ENCODE measurements at places on chromosomes 13 and 19. TPM values are rescaled to one million over a fixed set of nuclear protein-coding genes. Genes with fewer than 3 reads are reported as not detected.
A peak's percentile ranks its signal among the peaks of the same experiment; 100 is the strongest.

DNA sequence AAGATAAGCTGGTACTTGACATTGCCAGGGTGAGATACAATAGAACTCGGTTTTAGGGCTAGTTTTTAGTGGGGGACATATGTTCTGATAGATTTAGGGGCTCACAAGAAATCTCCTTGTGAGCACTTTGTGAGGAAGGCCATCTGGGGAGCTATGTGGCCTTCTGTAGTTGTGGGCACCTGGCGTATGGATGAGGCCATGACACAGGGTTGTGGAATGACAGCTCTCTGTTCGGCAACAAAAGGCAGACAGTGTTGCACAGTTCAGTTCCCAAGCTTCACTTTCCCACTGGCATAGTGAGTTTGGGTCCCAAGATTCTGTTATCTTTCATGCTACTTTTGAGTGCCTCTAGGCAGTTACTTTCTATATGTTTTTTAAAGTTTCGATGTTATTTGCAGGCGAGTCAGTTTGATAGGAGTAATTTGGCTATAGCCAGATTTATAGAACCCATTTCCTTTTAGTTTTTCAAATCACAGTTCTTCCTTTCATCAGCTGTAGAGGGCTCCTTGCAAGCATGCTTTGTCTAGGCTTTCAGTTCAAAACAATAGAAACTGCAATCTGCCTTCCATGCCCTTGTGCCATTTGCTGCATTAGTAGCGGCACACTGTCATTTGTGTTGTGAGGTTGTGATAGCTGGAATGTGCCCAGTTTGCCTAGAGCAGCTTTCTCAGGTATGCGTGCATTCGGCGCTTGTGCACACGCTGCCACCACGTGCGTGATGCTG is 70.6 kb upstream of the TEX29 start:
- no peaks in the 10 kb centered on the region for H3K36me3 ChIP-seq
- no peak overlapping the region for H3K27ac ChIP-seq
- no peaks in the 10 kb centered on the region for H3K4me1 ChIP-seq
- no peaks in the 10 kb centered on the region for H3K27me3 ChIP-seq
- DNase-seq, result no peak

DNA sequence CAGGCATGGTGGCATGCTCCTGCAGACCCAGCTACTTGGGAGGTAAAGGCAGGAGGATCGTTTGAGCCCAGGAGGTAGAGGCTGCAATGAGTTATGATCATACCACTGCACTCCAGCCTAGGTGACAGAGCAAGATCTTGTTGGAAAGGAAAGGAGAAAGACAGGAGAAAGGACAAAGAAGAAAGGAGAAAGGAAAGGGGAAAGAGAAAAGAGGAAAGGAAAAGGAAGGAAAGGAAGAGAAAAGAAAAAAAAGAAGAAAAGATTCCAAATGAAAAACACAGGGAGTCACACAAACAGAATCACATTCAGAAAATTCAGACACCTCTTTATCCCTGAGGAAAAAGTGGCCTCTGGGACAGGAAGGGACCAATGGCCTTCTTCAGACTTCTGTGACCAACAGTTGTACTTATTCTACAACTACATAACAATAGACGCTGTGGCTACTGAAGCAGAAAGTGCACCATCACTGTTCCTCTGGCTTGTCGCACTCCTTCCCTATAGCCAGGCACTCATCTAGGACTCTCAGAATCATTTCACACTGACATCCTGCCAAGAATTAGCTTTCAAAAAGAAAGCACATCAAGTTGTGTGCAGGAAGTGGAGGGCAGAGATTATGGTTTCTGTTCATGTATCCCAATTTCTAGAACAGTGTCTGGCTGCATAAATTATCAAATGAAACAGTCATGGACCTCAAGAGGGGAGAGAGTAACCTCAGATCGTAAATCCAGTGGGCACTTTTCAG is 5.9 kb downstream of the MTMR6 start:
- no peaks in the 10 kb centered on the region for H3K4me1 ChIP-seq
- no peaks in the 10 kb centered on the region for H3K36me3 ChIP-seq

GRCh38 chr13:44030615-44031014 is 150.9 kb downstream of the LACC1 start:
- no peak for DNase-seq
- H3K4me1 ChIP-seq, result no peaks in the 10 kb centered on the region
- H3K27me3 ChIP-seq, result no peaks in the 10 kb centered on the region
- no peaks in the 10 kb centered on the region for H3K36me3 ChIP-seq
- no peak overlapping the region for H3K27ac ChIP-seq

- H3K36me3 ChIP-seq, result no peaks in the 10 kb centered on the region
- H3K27ac ChIP-seq, result peak overlapping the region; percentile 40
- H3K27me3 ChIP-seq, result no peaks in the 10 kb centered on the region
- H3K4me1 ChIP-seq, result no peaks in the 10 kb centered on the region
- H3K4me3 ChIP-seq, result no peak overlapping the region
Observed at GRCh38 chr19:5943623-5944022, 29.6 kb downstream of the CAPS start.

DNA sequence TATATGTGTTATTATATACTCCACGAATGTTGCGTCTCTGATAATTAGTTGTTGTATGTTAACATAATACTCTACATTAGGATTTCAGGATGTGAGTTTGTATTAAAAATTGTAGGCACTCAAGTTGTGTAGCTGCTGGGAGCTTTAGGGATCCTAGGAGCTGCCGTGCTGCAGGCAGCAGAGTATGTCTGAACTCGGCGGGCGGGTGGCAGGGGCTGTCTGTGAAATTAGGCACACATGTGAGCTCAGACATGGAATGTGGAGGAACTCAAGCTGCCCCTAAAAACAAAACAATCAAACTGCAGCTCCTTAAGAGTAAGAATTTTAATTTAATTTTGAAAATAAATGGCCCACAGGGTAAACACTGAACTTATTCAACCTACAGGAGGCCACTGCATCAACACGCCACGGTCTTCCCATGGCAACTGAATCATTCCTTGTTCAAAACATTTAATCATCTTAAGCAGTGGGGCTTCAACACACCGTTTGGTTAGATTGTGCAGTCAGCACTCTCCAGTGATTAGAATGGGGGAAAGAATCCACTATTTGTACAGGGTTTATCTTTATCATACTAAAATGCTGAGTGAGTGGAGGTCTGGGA is 22.7 kb downstream of the SERTM1 start:
- H3K4me3 ChIP-seq, result no peak overlapping the region
- H3K4me1 ChIP-seq, result no peaks in the 10 kb centered on the region
- H3K36me3 ChIP-seq, result no peaks in the 10 kb centered on the region
- H3K27me3 ChIP-seq, result no peaks in the 10 kb centered on the region
- DNase-seq, result no peak
- H3K27ac ChIP-seq, result no peak overlapping the region

GRCh38 chr13:72199640-72200039 is 332.6 kb upstream of the DACH1 start:
- H3K4me1 ChIP-seq, result no peaks in the 10 kb centered on the region
- no peaks in the 10 kb centered on the region for H3K27me3 ChIP-seq
- H3K27ac ChIP-seq, result no peak overlapping the region
- H3K4me3 ChIP-seq, result no peak overlapping the region

- no peaks in the 10 kb centered on the region for H3K4me1 ChIP-seq
- no peak for DNase-seq
- H3K27ac ChIP-seq, result no peak overlapping the region
- H3K27me3 ChIP-seq, result no peaks in the 10 kb centered on the region
- no peaks in the 10 kb centered on the region for H3K36me3 ChIP-seq
Observed at GRCh38 chr13:37748913-37749312, 120.7 kb downstream of the TRPC4 start.

- no peaks in the 10 kb centered on the region for H3K4me1 ChIP-seq
- no peak for DNase-seq
- H3K4me3 ChIP-seq, result no peak overlapping the region
- no peaks in the 10 kb centered on the region for H3K27me3 ChIP-seq
Observed at GRCh38 chr13:42116225-42116624, 67.8 kb downstream of the DGKH start.

- no peaks in the 10 kb centered on the region for H3K36me3 ChIP-seq
- no peaks in the 10 kb centered on the region for H3K27me3 ChIP-seq
- peak; percentile 69 for DNase-seq
- H3K27ac ChIP-seq, result no peak overlapping the region
- H3K4me1 ChIP-seq, result no peaks in the 10 kb centered on the region
- no peak overlapping the region for H3K4me3 ChIP-seq
Observed at GRCh38 chr19:49097453-49098288, 12.4 kb downstream of the SNRNP70 start.

GRCh38 chr19:58033741-58034476 is at the start of gene ZSCAN1:
TSS of gene ZSCAN1 (plus strand) at chr19:58034025. CDS start at chr19:58037837, 3,812 bp downstream.
- no peaks in the 10 kb centered on the region for H3K36me3 ChIP-seq
- DNase-seq, result peak; percentile 72
- H3K4me3 ChIP-seq, result peak within 1 kb of the TSS; percentile 17
- no peaks in the 10 kb centered on the region for H3K4me1 ChIP-seq

PLPP2 gene
- total RNA-seq, result 12.0 TPM

DNA sequence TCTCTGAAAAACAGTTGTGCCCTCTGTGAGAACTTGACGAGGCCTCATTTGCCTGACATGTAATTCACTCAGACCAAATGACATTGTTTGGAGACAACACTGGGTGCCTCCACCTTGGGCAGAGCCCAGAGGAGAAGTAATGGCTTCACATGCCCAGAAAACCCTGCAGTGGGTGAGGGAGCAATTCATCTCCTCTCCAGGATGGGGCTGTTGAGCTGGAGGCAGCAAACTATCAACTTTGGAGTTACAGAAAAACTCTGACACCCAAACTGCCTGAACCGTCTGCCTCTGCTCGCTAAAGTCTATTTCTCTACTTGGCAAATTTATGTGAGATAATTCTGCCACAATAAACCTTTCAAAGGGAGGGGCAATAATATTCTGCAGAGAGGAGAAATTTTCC is 146.9 kb downstream of the DCLK1 start:
- no peak overlapping the region for H3K27ac ChIP-seq
- no peaks in the 10 kb centered on the region for H3K27me3 ChIP-seq
- H3K4me3 ChIP-seq, result no peak overlapping the region
- H3K4me1 ChIP-seq, result no peaks in the 10 kb centered on the region
- no peak for DNase-seq
- H3K36me3 ChIP-seq, result no peaks in the 10 kb centered on the region

- no peaks in the 10 kb centered on the region for H3K27me3 ChIP-seq
- no peaks in the 10 kb centered on the region for H3K36me3 ChIP-seq
Observed at GRCh38 chr13:89937420-89937819, 1410.1 kb upstream of the MIR17HG start.

DNA sequence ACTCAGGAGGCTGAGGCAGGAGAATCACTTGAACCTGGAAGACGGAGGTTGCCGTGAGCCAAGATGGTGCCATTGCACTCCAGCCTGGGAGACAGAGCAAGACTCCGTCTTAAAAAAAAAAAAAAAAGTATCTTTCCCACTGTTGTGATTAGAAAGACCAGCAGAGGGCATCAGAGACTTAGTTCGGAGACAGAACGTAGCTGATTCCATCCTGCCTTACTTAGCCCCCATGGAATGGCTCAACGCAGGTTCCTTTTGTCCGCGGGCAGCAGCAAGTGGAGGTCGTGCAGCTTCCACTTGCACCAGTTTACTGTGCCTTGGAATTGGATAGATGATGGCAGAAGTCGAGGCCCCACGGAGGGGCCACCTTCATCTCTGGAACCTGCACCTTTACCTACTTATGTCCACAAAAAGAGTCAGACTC is 8.1 kb downstream of the TIMM29 start:
- H3K4me3 ChIP-seq, result peak overlapping the region; percentile 2
- no peak for DNase-seq
- H3K27ac ChIP-seq, result peak overlapping the region; percentile 64
- no peaks in the 10 kb centered on the region for H3K4me1 ChIP-seq
- H3K36me3 ChIP-seq, result no peaks in the 10 kb centered on the region

DNA sequence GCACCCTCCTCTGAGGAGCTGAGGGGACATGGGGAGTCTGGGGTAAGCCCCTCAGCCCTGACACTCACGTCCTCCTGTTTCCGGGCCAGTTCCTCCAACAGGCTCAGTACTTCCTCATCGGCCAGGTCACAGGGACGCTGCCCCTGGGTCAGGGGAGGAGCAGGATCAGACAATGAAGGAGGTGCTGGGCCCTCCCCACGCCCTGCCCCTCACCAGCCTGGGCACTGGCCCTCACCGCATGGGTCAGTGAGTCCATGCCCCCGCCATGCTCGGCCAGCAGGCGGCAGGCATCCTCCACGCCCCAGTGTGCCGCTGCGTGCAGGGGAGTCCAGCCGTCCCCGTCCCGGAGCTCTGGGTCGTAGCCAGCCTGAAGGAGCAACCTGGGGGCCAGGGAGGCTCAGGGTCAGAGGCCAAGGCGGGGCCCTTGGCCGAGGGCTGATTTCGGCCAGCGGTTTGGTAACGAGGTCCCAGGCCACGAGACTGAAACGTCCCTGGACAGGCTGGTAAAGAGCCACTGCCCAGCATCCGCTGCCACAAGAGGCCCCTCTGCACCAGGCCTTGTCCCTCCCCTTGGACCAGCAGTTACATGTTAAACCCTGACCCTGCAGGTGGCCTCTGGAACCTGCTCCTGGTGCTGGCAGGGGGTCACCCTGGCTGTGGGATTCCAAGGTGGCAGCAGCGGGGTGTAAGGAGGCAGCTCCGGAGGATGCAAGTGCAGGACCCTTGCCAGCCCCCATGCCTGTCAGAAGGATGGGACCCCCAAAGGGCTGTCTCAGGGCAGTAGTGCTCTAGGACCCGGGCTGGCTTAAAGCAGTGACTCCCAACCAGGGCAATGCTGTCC is 18.5 kb downstream of the PPP1R12C start:
- no peak overlapping the region for H3K4me3 ChIP-seq
- H3K27me3 ChIP-seq, result no peaks in the 10 kb centered on the region
- H3K36me3 ChIP-seq, result no peaks in the 10 kb centered on the region
- DNase-seq, result no peak
- no peak overlapping the region for H3K27ac ChIP-seq
- H3K4me1 ChIP-seq, result no peaks in the 10 kb centered on the region

- H3K27ac ChIP-seq, result peak overlapping the region; percentile 98
- H3K36me3 ChIP-seq, result no peaks in the 10 kb centered on the region
- H3K27me3 ChIP-seq, result no peaks in the 10 kb centered on the region
Observed at GRCh38 chr19:9793071-9793591, 24.6 kb upstream of the ZNF846 start.

GRCh38 chr13:110283736-110284517 is 23.0 kb downstream of the COL4A1 start:
- no peaks in the 10 kb centered on the region for H3K27me3 ChIP-seq
- H3K4me3 ChIP-seq, result no peak overlapping the region
- no peak for DNase-seq
- peaks cover 5% of the 10 kb centered on the region for H3K4me1 ChIP-seq
- H3K36me3 ChIP-seq, result no peaks in the 10 kb centered on the region
- H3K27ac ChIP-seq, result peak overlapping the region; percentile 42

ONECUT3 gene
- not detected for total RNA-seq

- DNase-seq, result peak; percentile 31
- no peaks in the 10 kb centered on the region for H3K36me3 ChIP-seq
- no peak overlapping the region for H3K4me3 ChIP-seq
- H3K27ac ChIP-seq, result no peak overlapping the region
Observed at GRCh38 chr19:6476155-6476895, 5.3 kb downstream of the DENND1C start.

DNA sequence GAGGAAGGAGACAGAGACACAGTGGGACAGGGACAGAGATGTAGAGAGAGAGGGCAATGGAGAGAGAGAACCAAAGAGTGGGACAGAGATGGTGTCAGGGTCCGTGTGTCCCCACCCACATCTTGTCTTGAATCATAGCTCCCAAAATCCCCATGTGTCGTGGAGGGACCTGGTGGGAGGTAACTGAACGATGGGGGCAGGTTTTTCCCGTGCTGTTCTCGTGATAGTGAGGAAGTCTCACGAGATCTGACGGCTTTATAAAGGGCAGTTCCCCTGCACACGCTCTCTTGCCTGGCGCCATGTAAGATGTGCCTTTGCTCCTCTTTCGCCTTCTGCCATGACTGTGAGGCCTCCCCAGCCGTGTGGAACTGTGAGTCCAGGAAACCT is 7.5 kb upstream of the PLA2G4C start:
- no peaks in the 10 kb centered on the region for H3K36me3 ChIP-seq
- DNase-seq, result no peak
- no peak overlapping the region for H3K27ac ChIP-seq

C5AR1 gene
- 1.5 TPM for total RNA-seq

PROSER3 gene
- total RNA-seq, result 5.9 TPM

FCGBP gene
- 10.7 TPM for total RNA-seq
